ENCODE measurements at places on chromosomes 3 and 15. TPM values are rescaled to one million over a fixed set of nuclear protein-coding genes. Genes with fewer than 3 reads are reported as not detected.

- H3K36me3 ChIP-seq = no peaks in the 10 kb centered on the region
- H3K4me1 ChIP-seq = no peaks in the 10 kb centered on the region
- no peak overlapping the region for H3K4me3 ChIP-seq
- peak overlapping the region; percentile 19 for H3K27ac ChIP-seq
- no peaks in the 10 kb centered on the region for H3K27me3 ChIP-seq
Observed at GRCh38 chr15:66633041-66633937, 67.5 kb upstream of the LCTL start.

The POLQ gene
- total RNA-seq = 2.1 TPM

DNA sequence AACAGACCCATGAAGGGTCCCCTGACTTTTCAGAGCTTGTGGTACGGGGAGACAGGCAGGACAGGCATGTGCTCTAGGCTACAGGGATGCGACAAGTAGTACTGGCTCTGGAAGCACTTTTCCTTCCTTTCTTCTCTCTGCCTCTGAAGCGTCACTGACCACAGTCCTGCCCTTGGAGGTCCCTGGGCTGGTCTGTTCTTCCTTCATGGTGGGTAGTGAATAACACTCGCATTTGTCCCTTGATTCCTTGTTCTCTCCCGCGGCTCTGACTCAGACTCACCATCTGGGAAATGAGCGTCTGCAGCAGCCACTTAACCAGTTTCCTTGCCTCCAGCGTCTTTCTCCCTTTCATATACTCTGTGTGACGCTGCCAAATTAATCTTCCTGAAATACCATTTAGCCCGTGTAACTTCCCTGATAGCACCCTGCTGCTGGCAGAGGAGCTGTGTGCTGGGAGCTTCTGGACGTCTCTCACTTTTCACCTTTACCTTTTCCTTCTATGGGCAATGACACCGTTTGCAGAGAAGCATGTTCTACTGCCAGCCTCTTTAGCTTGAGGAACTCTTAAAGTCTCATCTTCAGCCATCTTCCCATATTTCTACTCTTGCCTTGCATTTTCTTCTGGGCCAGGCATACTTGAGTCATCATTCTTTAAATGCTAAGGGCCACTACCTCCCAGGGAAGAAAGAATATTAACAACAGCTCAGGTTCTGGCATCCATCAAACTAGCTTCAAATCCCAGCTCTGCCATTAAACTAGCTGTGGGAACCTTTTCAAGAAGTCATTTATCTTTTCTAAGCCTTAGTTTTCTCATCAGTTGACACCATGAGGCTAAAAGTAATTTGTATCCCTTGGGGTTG, 33.6 kb downstream of the TMEM45A start:
- H3K27me3 ChIP-seq = no peaks in the 10 kb centered on the region
- no peaks in the 10 kb centered on the region for H3K36me3 ChIP-seq
- no peak overlapping the region for H3K27ac ChIP-seq
- no peak overlapping the region for H3K4me3 ChIP-seq
- DNase-seq = no peak

DNA sequence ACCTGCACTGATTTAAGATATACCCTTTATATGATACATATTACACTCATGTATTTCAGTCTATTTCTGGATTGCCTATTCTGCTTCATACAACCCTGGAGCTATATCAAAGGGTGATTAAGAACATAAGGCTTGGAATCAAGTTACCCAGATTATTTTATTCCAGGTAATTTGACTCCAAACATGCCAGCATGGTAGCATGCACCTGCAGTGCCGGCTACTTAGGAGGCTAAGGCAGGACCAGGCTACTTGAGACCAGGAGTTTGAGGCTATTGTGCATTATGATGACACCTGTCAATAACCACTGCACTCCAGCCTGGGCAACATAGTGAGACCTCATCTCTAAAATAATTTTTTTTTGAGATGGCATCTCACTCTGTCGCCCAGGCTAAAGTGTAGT, 50.4 kb upstream of the NEO1 start:
- H3K4me3 ChIP-seq = no peak overlapping the region
- H3K27me3 ChIP-seq = no peaks in the 10 kb centered on the region
- H3K4me1 ChIP-seq = no peaks in the 10 kb centered on the region
- no peaks in the 10 kb centered on the region for H3K36me3 ChIP-seq

GRCh38 chr3:58564456-58565160, 12.6 kb downstream of the FAM107A start:
- H3K4me3 ChIP-seq = no peak overlapping the region
- no peak for DNase-seq
- H3K27me3 ChIP-seq = no peaks in the 10 kb centered on the region
- no peaks in the 10 kb centered on the region for H3K36me3 ChIP-seq
- peaks cover 7% of the 10 kb centered on the region for H3K4me1 ChIP-seq

The APOD gene
- 10.6 TPM for total RNA-seq

The GADL1 gene
- not detected for total RNA-seq

DNA sequence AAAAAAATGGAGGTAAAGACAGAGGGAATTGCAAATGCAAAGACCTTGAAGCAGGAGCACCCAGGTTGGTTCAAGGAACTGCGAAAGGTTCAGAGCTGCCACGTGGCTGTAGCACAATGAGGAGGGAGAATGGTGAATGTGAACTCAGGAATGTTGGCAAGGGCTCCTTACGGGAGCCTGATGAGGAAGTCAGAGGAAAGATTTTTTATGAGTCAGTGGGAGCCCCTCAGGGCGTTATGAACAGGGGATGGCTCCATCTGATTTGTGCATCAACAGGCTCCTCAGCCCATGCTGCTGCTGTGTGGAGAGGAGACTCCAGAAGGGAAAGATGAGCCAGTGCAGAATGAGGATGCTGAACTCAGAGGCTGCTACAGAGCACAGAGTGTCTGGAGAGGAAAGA, 194.4 kb downstream of the ARRDC4 start:
- H3K27ac ChIP-seq = no peak overlapping the region
- DNase-seq = no peak
- H3K4me1 ChIP-seq = no peaks in the 10 kb centered on the region
- H3K36me3 ChIP-seq = no peaks in the 10 kb centered on the region
- H3K27me3 ChIP-seq = no peaks in the 10 kb centered on the region

GRCh38 chr15:59950603-59951388, 53.3 kb upstream of the FOXB1 start:
- no peaks in the 10 kb centered on the region for H3K36me3 ChIP-seq
- no peak overlapping the region for H3K27ac ChIP-seq
- H3K4me3 ChIP-seq = no peak overlapping the region
- H3K4me1 ChIP-seq = no peaks in the 10 kb centered on the region

- DNase-seq = no peak
- no peak overlapping the region for H3K4me3 ChIP-seq
- no peaks in the 10 kb centered on the region for H3K36me3 ChIP-seq
- no peak overlapping the region for H3K27ac ChIP-seq
- no peaks in the 10 kb centered on the region for H3K4me1 ChIP-seq
Observed at GRCh38 chr3:137778941-137779340, 14.8 kb downstream of the SOX14 start.

- H3K4me3 ChIP-seq = no peak overlapping the region
- H3K36me3 ChIP-seq = no peaks in the 10 kb centered on the region
- H3K27me3 ChIP-seq = no peaks in the 10 kb centered on the region
- H3K27ac ChIP-seq = no peak overlapping the region
- H3K4me1 ChIP-seq = no peaks in the 10 kb centered on the region
- no peak for DNase-seq
Observed at GRCh38 chr3:145857956-145858355, 303.0 kb downstream of the PLOD2 start.

GRCh38 chr3:183396662-183397391, 31.6 kb downstream of the MCF2L2 start:
- H3K4me1 ChIP-seq = no peaks in the 10 kb centered on the region
- DNase-seq = no peak
- no peak overlapping the region for H3K4me3 ChIP-seq
- H3K27ac ChIP-seq = no peak overlapping the region
- H3K36me3 ChIP-seq = no peaks in the 10 kb centered on the region

The ITGA11 gene
- 7.3 TPM for total RNA-seq

- DNase-seq = no peak
- no peak overlapping the region for H3K27ac ChIP-seq
- H3K36me3 ChIP-seq = no peaks in the 10 kb centered on the region
- no peaks in the 10 kb centered on the region for H3K27me3 ChIP-seq
- H3K4me3 ChIP-seq = no peak overlapping the region
- H3K4me1 ChIP-seq = no peaks in the 10 kb centered on the region
Observed at GRCh38 chr3:107315141-107315540, 62.1 kb upstream of the CCDC54 start.

The GOLGA6L7 gene
- total RNA-seq = not detected

The GOLGA6A gene
- total RNA-seq = not detected

- no peak for DNase-seq
- no peak overlapping the region for H3K27ac ChIP-seq
- peaks cover 24% of the 10 kb centered on the region for H3K27me3 ChIP-seq
- no peak overlapping the region for H3K4me3 ChIP-seq
- H3K4me1 ChIP-seq = no peaks in the 10 kb centered on the region
Observed at GRCh38 chr3:184277366-184277765, 1.5 kb downstream of the ECE2 start.

The COL8A1 gene
- 283 TPM for total RNA-seq

The C3orf20 gene
- 0.26 TPM for total RNA-seq

DNA sequence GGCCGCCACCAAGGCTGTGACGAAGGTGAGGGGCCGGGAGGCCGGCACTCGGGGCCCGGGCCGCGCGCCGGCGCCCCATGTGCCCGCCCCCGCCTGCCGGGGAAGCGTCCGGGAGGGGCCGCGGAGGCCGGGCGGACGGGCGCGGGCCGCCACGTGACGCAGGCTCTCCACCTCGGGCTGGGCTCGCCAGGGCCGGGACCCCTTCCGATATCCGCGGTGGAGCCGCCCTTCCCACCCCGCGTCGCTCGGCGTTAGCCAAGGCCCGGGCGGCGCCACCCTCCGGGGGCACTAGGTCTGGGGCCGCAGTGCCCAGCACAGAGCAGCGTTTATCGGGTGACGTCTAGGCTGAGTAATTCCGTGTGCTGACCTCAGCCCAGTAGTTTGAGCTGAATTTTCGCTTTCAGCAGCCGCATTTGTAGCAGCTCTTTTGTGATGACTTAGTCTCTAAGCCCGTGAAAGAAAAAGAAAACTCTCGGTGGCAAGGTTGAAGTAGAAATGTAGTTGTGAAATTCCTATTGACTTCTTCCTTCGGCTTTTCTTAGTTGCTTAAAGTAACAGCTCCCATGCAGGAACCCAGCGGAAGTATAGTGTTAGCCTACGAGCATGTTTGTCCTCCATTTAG, 885 bp downstream of the CDV3 start:
- H3K4me3 ChIP-seq = peak overlapping the region; percentile 70
- H3K36me3 ChIP-seq = no peaks in the 10 kb centered on the region
- DNase-seq = peak; percentile 94
- H3K4me1 ChIP-seq = peaks cover 79% of the 10 kb centered on the region
- H3K27me3 ChIP-seq = no peaks in the 10 kb centered on the region
- peak overlapping the region; percentile 97 for H3K27ac ChIP-seq

DNA sequence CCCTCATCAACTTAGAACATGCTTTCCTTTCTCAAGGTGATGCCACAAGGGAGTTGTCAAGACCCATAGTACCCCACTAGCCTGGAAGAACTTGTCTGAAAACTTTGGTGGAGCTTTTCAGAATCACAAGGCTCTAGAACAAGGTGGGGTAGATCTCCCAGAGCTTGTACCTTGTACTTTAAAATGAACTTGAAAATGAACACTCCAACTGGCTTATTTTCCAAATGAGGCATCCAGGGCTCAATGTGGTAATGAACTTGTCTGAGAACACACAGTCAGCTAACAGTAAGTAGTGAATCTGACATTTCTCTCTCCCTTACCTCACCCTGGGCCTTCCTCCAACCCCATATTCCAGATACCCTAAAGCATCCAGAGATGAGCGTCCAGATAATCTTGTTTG, 81.8 kb upstream of the THBS1 start:
- no peak overlapping the region for H3K27ac ChIP-seq
- H3K4me3 ChIP-seq = no peak overlapping the region
- no peaks in the 10 kb centered on the region for H3K27me3 ChIP-seq

DNA sequence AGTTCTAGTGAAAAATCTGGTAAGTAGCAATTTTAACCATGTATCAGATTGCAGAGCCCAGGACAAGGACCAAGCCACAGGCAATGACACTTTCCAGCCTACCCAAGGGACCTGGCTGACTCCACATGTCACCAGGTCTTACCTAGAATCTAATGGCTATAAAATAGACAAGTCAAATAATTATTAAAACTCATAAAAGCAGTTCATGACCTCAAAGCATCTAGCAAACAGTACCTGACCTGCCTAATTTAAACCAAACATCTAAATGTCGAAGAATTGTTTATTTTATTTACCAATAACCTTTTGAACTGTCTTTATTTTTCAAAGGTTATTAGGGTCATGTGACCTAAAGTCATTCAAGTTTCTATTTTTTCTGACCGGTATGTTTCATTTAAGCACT, 35.6 kb upstream of the MKRN3 start:
- H3K4me3 ChIP-seq = no peak overlapping the region
- H3K36me3 ChIP-seq = no peaks in the 10 kb centered on the region
- H3K27me3 ChIP-seq = no peaks in the 10 kb centered on the region

The LSAMP gene
- 27.6 TPM for total RNA-seq

DNA sequence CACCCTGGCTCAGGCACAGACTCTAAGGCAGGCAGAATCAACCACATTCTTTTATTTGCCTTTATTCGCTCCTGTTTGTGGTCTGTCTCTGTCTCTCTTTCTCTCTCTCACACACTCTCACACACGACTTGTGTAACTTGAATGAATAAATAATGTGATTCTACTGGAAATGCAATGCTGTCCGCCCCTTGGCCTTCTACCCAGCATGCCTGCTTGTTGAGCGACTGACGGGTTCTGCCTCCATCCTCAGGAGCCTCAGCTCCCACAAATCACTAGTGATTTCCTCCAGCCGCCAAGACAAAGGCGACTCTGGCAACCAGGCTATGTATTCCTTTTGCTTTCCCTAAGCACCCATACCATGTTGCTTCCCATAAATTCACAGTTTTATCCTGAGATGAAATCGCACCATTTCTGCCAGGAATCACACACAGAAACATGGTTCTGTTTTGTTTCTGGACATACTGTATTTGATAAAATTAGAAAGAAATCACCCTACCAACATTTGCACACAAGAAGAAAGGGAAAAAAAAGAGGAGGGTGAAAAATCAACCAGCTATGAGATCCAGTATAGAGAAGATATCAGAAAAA, 460.8 kb downstream of the MAGI1 start:
- H3K27ac ChIP-seq = no peak overlapping the region
- no peaks in the 10 kb centered on the region for H3K27me3 ChIP-seq
- H3K36me3 ChIP-seq = no peaks in the 10 kb centered on the region
- H3K4me3 ChIP-seq = no peak overlapping the region
- peak; percentile 21 for DNase-seq

Measured in left lung (tissue), 14 donors.